ENCODE measurements at places on chromosomes 3 and 15.

GRCh38 chr3:197802779-197803459 lies 11.9 kb downstream of the LRCH3 start:
- DNase-seq: no peak

- no peak for DNase-seq
Observed at GRCh38 chr3:18282507-18282906, 142.6 kb downstream of the SATB1 start.

GRCh38 chr15:73923156-73923487 lies 3.1 kb upstream of the LOXL1 start:
- DNase-seq: no peak

DNA sequence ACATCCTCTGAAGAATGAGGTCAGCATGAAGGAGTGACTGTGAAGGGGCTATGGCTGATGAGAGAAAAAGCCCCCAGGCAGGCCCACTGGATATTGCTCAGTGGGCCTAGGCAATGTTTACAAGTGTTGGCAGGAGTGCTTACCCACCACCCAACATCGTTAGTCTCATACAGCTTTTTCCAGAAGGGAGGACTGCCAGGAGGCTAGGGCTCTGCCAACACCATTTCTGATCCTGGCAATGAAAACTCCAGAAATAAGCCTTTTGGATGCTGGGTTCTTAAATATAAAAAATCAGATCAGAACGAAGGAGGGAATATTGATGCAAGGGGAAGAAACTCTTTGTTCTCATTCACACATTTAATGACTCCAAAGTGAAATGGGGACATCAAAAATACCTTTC lies 189.1 kb downstream of the DCLK3 start:
- no peak for DNase-seq

DNA sequence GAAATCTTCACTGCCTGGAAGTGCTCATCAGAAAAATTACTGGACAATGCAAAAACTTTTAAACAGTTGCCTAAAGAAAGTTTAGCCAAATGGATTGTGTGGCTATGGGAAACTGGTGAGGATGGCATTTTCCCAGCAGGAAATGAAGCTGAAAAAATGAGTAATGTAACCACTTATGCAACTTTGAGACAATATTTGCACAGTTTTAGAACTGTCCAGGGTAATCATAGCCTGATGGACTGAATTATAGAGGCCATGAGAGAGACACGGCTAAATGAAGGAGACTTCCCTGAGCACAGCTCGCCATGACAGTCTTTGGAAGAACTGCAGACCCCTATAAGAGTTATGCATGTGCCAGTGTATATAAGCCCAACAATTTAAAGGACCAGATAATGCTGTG lies 881.5 kb downstream of the VGLL3 start:
- no peak for DNase-seq

DNA sequence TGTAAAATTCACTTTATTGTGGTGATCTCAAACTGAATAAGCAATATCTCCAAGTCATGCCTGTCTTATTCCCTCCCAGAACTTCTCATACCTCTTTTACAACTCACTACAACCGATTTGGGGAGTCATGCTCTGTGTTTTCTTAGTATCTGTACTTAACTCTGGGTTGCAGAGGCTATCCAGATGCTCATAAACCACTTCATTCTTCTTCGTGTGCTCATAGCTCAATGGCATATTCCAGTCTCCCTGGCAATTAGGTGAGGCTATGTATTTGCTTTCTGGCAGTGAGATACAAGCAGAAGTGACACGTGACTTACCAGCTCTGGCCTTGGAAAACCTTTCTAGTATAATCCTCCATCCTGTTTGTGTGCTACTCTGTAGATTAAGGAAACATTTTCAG lies 360.9 kb downstream of the ZNF385D start:
- no peak for DNase-seq

DNA sequence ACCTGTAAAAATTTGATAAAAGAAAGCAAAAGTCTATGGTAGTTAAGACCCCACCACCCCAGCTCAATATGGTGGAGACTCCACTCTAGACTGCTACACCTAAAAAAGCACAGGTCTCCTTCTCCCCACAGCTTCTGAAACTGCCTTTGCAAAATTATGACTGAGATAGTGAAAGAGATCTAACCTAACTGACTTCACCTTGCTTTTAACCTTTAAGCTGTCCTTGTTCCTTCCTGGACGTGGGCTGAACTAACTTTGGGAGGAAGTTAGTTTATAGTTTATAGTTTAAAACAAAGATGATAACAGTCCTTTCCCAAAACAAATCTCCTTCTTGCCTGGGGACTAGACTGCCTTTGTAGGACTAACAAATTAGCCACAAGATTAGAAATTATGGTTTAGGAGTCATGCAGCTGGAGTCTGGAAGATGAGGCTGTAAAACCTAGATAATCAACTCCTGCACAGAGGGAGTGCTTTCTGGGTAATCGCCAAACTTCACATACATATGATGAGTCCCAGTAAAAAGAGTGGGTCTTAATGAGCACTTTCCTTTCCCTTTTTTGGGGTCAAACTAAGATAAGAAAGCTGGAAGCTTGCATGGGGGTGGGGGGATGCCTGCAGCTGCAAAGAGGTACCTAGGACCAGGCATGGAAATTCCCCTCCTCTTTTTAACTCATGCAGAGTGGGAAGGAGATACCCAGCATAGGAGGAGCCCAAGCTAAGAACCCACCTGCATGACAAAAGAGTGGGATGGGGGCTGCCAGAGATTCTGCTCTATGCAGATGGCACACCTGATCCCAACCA lies 17.5 kb downstream of the CCR8 start:
- DNase-seq: no peak

GRCh38 chr3:98555025-98555379 lies 23.2 kb downstream of the GPR15 start:
- no peak for DNase-seq

DNA sequence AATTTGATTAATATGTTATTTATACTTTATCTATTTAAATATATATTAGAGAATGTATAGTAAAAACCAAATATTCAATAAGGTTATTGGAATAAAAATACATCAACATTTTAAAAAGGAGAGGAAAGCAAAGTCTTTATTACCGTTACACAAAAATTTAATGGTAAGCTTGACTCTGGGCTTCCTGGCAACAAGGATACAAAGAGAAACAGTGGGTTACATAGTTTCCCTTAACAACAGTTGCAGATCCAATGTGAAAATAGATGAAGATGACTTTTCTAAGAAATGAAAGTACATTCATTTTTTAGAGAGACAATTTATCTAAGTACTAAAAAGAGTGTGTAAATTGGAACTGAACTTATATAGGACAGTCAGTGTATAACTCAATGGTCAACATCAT lies 6.0 kb upstream of the PHLDB2 start:
- no peak for DNase-seq

- DNase-seq: no peak
Observed at GRCh38 chr3:129560911-129561594, 18.1 kb downstream of the H1-8 start.

- no peak for DNase-seq
Observed at GRCh38 chr3:59149166-59149565, 99.3 kb upstream of the CFAP20DC start.

- no peak for DNase-seq
Observed at GRCh38 chr15:43274136-43274535, 7.4 kb upstream of the TGM5 start.
